ENCODE measurements at places on chromosomes 1 and 21.

DNA sequence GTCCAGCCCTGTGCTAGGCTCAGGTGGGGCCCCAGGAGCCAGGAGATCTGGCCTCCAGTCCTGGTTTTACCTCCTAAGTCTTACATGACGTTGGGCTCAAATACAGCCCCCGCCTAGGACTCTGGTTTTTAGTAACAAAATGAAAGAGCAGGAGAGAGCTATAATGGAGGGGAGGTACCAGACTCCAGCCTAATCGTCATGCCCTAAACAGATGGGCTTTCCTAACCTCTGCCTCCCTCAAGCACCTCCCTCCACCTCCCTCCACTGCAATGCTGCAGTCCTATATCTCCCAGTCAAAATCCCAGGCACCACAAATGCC is 28.6 kb downstream of the TTC39A start:
- DNase-seq: no peak

DNA sequence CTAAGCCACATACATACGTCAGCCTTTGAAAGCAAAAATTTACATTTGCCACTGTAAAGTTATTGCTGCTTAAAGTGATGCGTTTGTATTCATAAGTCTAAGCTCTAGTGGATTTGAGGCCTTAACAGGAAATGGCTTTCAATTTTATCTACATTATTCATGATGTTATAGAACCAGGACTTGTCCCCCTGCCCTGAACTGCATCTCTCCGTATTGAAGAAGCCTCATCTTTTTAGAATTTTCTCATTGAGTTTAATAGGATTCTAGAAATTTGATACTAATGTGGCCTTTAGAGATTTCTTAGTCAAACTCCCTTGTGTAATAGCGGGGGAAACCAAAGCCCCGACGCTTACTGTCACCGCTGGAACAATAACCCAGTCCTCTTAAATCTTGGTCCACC is 9.9 kb downstream of the UTP25 start:
- DNase-seq: no peak

DNA sequence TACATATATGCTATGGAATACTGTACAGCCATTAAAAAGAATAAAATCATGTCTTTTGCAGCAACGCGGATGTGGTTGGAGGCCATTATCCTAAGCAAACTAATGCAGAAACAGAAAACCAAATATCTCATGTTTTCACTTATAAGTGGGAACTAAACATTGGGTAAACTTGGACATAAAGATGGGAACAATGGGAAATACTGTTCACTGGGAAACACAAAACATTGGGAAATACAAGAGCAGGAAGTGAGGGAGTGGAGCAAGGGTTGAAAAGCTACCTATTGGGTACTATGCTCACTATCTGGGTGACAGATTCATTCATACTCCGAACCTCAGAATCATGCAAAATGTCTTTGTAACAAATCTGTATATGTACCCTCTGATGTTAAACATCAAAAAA is 17.3 kb upstream of the PPT1 start:
- no peak for DNase-seq

DNA sequence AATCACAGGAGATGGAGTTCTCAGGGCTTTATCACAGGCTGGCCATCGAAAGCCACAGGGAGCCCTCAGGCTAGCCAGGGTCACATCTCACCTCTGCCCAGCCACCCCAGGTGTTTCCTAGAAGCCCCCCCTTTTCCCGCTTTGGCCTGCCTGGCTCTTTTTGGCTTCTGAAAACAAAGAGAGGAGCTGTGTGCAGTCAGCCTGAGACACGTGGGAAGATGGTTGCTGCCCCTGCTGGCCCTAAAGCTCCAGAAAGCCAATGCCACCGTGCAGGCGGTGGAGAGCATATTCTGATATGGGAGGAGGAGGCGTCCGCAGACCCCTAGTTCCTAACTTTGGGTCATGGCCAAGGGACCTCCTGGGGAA is 18.7 kb upstream of the LBR start:
- no peak for DNase-seq
